Stimulated activated CD4-positive, alpha-beta T cell treated with anti-CD3 and anti-CD28 coated beads, Interleukin-15, amount 100 ng/mL, for 24 hours (primary cell): ENCODE measurements at places on chromosomes 2 and 18.

DNA sequence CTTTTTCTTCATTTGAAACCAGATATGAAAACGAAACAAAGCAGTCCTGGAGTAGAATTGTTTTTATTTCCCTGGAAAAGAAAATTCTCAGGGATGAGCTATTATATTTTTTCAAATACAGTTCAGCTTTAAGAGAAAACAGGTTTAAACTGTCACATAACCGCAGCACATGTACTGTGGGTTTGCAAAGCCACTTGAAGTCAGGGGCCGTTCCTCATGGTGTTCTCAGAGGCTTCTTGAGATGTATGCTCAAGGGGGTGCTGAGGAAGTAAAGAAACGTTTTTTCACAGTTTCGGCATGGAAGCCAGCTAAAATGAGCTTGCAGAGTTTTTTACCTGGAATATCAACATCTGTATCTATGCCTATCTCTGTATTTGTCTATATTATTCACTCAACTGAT, 225.3 kb downstream of the MC4R start:
- DNase-seq: no peak

GRCh38 chr2:179273461-179273962, 8.9 kb upstream of the SESTD1 start:
- no peak for DNase-seq

DNA sequence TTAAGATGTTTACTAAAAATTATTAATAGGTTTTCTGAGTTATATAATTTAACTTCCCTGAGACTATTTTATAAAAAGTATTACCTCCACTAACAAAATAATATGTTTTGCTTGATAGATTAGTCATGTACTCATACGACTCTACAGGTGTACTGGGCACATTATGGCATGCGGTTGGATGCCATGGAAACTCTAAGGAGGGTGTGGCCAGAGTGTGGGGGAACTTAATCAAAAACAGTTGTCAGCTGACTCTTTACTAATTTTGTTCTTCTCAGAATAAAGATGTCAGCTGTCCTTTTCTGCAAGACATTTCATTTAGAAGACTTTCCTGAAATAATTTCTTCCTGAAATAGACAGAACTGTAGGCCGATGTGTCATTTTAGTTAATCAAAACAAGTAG, 228.3 kb upstream of the SIX3 start:
- peak; percentile 3 for DNase-seq

GRCh38 chr2:20419752-20420151, 27.1 kb upstream of the RHOB start:
- DNase-seq: no peak

DNA sequence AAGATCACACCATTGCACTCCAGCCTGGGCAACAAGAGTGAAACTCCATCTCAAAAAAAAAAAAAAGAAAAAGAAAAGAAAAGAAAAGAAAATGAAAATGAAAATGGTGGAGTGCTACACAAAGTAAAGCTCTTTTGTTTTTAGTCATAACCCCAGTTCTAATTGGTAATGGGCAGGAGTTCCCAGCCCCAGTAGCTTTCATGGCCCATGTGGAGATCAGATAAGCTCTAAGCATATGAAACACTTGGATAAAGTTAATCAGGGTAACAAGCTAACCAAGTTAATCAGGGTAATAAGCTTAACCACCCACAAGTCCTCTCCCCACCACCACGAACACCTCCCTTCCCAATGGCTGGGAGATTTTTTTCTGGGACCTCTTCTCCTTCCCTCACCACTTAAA, 240.8 kb downstream of the BCL11A start:
- DNase-seq: peak; percentile 11
